Iris pigment epithelial cell (primary cell): ENCODE measurements at places on chromosomes 1 and 21.
A peak's percentile ranks its signal among the peaks of the same experiment; 100 is the strongest.

- peak; percentile 83 for DNase-seq
Observed at GRCh38 chr1:30877205-30877912, 31.2 kb downstream of the SDC3 start.

DNA sequence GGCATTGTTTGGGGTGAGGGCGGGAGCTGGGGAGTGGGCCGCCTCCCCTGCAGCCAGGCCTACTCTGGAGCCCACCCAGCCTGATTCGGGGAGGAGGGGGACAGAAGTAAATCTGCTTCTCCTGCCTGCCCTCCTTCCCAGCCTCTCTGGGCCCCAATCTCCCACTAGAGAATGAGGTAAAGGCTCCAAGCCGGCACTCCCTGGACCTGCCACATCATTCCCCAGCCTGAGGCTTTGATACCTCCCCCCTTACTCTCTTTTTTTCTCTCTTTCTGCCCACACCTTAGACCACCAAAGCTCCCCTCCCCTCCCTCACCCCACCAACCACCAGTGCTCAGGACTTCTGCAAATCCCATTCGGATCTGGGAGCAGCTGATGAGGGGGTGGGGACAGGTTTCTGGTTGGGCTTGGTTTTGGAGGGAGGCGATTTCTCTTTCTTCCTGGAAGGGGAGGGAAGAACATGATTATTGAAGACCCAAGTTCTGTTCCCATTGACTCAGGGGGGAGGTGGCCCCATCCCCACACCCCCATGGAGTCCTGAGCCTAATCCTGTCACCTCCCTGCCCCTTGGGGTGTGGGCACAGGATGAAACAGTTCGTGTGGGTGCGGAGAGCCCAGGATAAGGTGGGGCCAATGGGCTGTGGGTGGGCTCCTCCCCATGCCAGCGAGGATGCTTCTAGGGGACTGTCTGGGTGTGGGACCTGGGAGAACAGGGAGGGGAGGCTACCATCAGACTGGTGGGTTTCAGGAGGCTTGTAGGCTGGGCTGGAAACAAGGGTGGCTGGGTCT, 1.3 kb downstream of the MAP7D1 start:
- DNase-seq = peak; percentile 47

DNA sequence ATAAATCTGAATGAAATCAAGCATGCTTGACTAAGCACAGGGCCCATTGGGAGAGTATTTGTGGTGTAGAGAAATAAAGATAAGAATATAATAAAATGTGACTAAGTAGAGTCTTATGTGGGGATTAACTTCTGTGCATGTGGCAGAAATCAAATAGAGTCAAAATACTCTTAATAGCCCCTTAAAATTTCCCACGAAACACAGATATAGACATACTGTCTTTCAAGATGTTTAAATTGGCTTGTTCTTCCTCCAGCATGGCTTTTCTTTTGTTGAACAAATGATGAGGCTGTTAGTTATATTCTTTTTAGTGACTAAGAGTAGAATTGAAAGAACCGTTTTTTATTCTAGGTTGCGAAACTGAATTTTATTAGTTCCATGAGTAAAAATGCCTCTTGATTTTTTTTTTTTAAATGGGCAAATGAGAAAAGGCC, 112.3 kb downstream of the RPS6KC1 start:
- peak; percentile 29 for DNase-seq

DNA sequence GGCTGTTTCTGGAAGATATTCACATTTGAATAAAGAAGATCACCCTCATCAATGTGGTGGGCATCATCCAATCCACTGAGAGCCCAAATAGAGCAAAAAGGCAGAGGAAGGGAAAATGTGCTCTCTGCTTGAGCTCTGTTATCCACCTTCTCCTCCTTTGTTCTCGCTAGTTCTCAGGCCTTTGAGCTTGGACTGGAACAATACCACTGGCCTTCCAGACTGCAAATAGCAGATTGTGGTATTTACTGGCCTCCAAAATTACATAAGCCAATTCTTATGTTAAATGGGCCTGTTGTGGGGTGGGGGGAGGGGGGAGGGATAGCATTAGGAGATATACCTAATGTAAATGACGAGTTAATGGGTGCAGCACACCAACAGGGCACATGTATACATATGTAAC, 219.3 kb downstream of the C1orf94 start:
- no peak for DNase-seq

- no peak for DNase-seq
Observed at GRCh38 chr1:40679165-40679953, 12.1 kb upstream of the NFYC start.

- no peak for DNase-seq
Observed at GRCh38 chr21:25580912-25581260, 26.4 kb downstream of the MRPL39 start.
